ENCODE measurements at places on chromosomes 12 and 14. TPM values are rescaled to one million over a fixed set of nuclear protein-coding genes. Genes with fewer than 3 reads are reported as not detected.
A peak's percentile ranks its signal among the peaks of the same experiment; 100 is the strongest.

DNA sequence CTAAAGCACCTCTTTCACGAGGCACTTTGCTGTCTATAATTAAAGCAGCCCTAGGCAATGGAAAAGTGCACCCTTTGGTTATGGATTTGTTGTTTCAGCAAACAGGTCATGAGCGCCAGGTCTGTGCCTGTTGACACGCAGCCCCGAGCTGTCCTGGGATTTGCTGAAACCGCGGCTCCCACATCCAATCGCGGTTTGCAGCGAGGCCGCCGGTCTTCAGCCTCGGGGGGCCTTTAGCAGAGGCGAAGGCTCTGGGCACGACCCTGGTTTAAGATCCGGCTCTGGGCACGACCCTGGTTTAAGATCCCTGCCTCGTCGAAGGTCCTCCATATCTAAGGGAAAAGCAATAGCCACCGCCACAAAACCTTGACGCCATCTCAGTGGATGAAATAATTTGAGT, 79.2 kb downstream of the GLT1D1 start:
- no peak for DNase-seq

DNA sequence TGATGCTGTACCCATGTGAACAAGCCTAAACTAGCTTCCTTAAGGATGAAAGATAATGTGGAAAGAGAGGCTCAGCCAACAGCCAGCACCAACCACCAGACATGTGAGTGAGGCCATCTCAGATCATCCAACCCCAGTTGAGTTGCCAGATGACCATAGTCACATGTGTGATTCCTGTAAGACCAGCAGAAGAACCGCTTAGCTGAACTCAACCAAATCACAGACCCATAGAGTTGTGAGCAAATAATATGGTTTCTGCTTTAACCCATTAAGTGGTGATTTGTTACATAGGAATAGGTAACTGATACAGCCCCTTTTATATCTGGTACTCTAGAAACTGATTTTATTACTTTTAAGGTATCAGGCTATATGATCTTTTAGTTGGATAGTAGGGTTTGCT, 17.6 kb upstream of the ELK3 start:
- no peak for DNase-seq

Gene PDE3A
- 13.5 TPM for total RNA-seq

Gene BEGAIN
- 17.1 TPM for total RNA-seq

DNA sequence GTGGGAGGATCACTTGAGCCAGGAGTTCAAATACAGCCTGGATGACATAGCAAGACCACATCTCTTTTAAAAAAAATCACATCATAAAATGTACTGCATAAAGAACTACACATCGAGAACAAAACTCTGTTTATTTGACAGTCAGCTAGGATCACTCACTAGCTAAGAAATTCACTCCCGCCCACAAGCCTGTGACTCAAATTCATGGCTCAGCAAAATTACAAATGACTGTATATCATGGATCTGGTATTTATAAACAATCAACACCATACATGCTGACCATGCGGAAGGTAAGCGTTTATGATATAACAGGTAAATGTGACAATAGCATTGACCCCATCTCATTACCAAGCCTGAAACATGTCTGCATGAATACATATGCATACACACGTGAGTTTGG, 206.5 kb downstream of the EFCAB11 start:
- DNase-seq, result no peak

Gene BICDL1
- total RNA-seq, result 0.89 TPM

Gene ACRBP
- not detected for total RNA-seq

Gene LMO3
- total RNA-seq, result not detected

Gene GDF3
- total RNA-seq, result not detected

Gene ANKRD13A
- total RNA-seq, result 156 TPM

- no peak for DNase-seq
Measured at GRCh38 chr12:65668981-65669695, 155.1 kb upstream of the HMGA2 start.

- no peak for DNase-seq
Measured at GRCh38 chr12:105865886-105866285, 272.9 kb downstream of the NUAK1 start.

Gene MDGA2
- not detected for total RNA-seq

- DNase-seq, result no peak
Measured at GRCh38 chr12:96606644-96607043, 117.3 kb downstream of the CFAP54 start.

DNA sequence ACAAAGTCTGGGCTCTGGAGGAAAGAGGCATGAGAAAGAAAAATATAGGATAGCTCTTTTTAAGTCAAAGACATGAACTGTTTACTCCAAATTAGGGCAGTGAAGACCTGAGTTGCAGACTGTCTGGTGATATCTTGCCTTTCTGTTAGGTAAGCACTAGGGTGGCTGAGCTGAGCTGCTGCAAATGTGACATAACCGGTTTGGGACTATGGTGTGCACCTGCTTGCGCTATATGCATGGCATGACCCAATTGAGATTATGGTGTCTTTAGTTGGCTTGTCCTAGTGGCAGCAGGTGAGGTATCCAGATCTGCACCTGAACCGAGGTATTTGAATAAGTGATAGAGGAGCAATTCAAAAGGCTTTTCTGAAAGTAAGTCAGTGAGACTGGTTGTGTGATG, 345.6 kb downstream of the APAF1 start:
- DNase-seq, result no peak

DNA sequence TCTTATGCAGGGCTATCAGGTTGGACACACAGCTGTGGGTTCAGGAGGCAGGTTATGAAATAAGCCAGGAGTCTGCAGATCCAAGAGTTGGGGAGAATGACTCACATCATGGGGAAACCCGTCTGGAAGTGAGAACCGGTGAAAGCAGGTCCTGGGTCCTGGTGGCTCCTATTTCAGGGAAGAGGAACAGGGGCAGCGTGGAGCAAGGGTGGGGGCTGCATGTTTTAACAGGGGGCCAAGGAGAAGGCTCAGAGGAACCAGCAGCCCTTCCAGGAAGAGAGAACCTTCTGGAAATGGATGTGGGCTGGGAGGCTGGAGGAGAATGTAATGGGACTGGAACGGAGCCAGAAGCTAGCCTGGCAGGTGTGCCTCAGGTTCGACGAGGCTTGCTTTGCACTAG, 7.8 kb upstream of the KRT74 start:
- peak; percentile 44 for DNase-seq

GRCh38 chr12:105318651-105319483, 11.6 kb upstream of the C12orf75 start:
- DNase-seq, result no peak

Gene INTS13
- 44.3 TPM for total RNA-seq

Gene LGR5
- total RNA-seq, result 0.07 TPM

DNA sequence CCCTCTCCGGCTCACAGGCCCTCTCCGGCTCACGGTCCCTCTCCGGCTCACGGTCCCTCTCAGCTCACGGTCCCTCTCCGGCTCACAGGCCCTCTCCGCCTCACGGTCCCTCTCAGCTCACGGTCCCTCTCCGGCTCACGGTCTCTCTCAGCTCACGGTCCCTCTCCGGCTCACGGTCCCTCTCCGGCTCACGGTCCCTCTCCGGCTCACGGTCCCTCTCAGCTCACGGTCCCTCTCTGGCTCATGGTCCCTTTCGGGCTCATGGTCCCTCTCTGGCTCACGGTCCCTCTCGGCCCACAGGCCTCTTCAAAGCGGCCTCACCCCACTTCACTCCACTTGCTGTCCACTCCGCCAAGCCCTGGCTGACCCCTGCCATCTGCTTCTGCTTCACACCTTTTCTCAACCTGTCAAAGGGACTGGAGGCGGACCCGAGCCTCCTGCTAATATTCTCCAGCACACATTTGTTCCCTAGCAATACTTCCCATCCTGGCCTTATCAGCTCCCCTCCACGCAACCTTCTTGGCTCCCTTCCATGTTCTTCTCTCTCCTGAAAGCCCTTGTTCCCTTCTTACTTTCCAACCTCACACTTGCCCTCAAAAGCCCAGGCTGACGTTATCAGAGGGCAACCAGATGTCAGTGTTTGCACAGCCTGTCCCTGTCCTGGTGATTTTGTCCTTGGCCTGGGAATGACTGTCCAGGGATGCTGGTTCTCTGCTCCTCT, 176.7 kb downstream of the CALM1 start:
- no peak for DNase-seq

GRCh38 chr12:66688846-66689439, 10.1 kb upstream of the GRIP1 start:
- DNase-seq, result peak; percentile 45

Gene OVCH1
- not detected for total RNA-seq

- DNase-seq, result no peak
Measured at GRCh38 chr12:41188841-41189394, 798 bp downstream of the PDZRN4 start.

Gene KRT72
- not detected for total RNA-seq

Gene CMAS
- 42.5 TPM for total RNA-seq

Gene LRRC10
- total RNA-seq, result not detected

DNA sequence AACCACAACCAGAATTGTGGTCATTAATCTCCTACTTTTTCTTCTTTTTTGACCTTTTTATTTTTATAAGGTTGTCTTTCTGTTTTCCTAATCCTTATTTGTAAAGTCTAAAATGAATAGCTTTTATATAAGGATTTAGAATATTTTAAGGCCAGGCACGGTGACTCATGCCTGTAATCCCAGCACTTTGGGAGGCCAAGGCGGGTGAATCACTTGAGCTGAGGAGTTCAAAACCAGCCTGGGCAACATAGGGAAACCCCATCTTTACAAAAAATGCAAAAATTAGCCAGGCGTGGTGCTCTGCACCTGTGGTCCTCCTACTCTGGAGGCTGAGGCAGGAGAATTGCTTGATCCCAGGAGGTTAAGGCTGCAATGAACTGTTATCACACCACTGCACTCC, 55.1 kb downstream of the IFT81 start:
- peak; percentile 80 for DNase-seq

- no peak for DNase-seq
Measured at GRCh38 chr12:51189790-51190355, 16.9 kb upstream of the TFCP2 start.

Gene PRH2
- total RNA-seq, result not detected

Gene CDKN1B
- total RNA-seq, result 48.4 TPM

Gene LAG3
- not detected for total RNA-seq

Gene NFE2
- total RNA-seq, result 2.5 TPM

DNA sequence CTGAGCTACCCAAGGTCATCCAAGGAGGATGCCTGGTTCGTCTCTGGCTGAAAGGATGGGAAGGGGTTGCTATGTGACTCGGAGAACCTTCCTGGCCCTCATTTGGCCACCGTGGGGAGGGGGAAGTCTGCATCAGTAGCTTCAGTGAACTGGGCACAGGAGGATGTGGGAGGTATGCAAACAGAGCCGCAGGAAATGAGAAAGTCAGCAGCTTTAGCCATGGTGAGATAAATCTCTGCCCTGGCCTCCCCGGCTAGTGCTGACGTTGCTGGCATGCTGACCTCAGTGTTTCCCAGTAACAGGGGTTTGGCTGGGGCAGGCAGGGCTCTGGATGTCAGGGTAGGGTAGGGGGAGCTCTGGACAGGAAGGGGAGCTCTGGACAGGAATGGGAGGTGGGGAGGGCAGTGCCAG, 2.3 kb upstream of the CEBPE start:
- peak; percentile 83 for DNase-seq

GRCh38 chr14:68877993-68878575, 85.2 kb upstream of the ZFP36L1 start:
- DNase-seq, result no peak

DNA sequence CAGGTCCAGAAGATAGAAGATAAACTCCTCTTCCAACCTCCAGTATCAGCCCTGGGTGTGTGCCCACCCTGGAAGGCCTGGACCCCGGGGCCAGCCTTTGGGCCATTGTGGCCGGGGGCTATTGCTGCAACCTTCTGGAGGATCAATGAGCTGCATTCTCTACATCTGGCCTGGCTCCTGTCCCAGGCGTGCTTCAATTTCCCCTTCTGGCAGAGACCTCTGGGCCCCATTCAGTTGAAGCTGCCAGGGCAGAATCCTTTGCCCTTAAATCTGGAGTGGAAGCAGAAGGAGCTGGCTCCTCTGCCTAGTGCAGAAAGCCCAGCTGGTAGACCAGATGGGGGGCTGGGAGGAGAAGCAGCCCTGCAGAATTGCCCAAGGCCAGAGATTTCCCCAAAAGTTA, 10.0 kb downstream of the NYNRIN start:
- DNase-seq, result no peak

DNA sequence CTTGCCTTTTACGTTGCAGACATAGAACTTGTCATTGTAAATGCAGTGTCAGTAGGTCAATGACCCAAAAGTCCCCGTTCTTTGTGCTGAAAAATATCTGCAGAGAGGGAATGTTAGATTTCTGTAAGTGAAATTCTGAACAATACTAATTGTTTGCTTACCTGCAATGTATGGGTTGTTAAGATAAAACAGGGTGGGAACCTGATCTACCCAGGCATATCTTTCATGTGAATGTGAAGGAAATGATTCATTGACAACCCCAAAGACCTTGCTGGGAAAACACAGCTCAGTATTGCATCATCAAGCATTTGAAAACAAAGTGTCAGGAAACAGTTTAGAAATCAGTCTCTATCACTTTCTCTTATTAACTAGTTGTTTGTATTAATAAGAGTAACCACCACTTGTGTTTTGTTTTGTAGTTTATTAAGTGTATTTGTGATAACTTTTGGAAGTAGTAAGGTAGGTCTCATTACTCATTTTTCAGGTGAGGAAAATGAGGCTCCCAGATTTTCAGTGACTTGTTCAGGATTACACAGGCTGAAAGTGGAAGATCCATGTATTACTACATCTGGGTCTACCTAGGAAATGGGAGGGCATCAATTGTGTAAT, 57.9 kb upstream of the SLC38A2 start:
- peak; percentile 89 for DNase-seq

Gene C12orf60
- total RNA-seq, result 0.69 TPM

DNA sequence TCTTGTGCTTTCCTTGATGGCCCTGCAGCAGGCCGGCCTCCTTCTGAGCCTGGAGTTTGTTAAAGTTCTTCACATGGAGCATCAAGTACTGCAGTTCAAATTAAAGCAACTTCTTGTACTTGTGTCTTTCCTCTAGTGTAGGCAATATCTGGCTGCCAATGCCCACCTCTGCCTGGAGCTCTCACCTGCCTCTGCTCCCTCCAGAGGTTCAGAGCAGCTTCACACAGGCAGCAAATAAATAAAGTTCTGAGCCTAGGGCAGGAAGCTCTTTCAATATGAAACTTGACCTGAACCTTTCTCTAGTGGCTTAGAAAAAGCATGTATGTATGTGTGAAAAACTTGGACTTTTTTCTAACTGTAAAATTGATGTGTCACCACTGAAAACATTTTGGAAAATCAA, 65.9 kb downstream of the ITPR2 start:
- no peak for DNase-seq

GRCh38 chr12:47458279-47458678, 247.6 kb downstream of the RPAP3 start:
- peak; percentile 12 for DNase-seq

- DNase-seq, result no peak
Measured at GRCh38 chr12:42828836-42829235, 239.3 kb upstream of the PRICKLE1 start.

GRCh38 chr12:2393016-2393415, 340.2 kb downstream of the CACNA1C start:
- no peak for DNase-seq

All from M059J (cell line).